IPS-NIHi11 (cell line): ENCODE measurements at places on chromosomes 2 and 18.

DNA sequence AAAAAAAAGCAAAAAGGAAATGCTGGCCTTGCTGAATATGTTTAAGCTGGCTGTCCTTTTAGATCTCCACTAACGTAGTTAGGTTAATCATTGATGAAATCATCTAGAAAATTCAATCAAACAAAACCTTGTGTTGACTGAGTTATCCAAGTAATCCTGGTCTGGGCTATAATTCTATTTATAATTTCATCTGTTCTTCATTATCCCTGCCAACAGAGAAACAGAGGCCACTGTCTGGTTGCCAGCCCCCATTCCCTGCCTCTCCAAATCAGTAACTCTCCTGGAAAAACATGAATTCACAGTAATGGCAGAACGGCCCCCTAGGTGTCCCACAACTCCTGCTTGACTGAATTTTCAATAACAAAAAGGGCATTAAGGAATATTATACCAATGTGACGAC, 24.6 kb downstream of the DOCK10 start:
- no peak for DNase-seq

GRCh38 chr2:184799379-184799778, 201.1 kb downstream of the ZNF804A start:
- DNase-seq: no peak

- no peak for DNase-seq
These were observed 4.3 kb downstream of the ENOSF1 start for GRCh38 chr18:708096-708495.

DNA sequence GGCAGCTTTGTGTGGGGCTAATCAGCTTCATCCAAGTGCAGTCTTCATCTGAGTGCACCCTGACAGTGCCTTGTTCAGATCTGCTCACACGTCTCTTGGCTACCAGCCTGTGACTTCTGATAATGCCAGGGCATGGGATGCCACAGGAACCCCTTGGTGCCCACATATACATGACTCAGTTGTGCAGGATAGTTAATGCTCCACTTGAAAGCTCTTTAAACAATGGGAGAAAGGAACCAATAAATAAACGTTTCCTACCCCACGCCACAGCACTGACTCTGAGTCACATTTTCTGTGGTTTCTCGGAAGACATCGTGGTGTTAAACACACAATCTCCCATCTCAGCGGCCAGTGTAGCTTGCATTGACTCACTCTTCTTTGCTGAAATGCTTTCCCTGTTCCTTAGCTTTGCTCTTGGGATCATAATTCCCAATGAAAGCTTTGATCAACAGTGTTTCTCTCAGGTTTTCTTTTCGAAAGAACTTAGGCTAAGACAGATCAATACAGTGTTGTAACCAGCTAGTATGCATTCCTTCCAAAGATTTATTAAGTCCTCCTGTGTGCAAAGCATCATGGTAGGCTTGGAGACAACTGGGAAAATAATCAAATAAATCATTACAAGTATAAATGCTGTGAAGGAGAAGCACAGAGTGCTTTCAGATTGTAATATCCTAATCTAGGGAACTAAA, 142.0 kb downstream of the COPS8 start:
- no peak for DNase-seq

DNA sequence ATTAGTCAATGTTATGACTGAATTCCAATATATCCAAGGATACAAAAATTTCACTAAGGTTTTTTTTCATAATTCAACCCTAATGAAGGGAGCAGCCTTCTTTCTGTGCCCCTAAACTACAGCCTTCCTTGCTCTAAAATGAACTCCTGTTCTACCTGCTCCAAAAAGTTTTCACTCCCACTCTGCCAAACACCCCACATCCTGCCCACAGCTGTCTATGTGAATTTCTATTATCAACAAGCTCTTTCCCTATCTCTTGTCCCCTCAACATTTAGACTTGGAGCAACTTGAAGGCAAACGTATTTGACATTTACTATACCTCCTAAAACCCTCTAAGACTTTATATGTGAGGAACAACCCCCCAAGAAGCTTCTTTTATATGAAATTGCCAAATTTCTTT, 2.5 kb downstream of the STAT4 start:
- DNase-seq: no peak

DNA sequence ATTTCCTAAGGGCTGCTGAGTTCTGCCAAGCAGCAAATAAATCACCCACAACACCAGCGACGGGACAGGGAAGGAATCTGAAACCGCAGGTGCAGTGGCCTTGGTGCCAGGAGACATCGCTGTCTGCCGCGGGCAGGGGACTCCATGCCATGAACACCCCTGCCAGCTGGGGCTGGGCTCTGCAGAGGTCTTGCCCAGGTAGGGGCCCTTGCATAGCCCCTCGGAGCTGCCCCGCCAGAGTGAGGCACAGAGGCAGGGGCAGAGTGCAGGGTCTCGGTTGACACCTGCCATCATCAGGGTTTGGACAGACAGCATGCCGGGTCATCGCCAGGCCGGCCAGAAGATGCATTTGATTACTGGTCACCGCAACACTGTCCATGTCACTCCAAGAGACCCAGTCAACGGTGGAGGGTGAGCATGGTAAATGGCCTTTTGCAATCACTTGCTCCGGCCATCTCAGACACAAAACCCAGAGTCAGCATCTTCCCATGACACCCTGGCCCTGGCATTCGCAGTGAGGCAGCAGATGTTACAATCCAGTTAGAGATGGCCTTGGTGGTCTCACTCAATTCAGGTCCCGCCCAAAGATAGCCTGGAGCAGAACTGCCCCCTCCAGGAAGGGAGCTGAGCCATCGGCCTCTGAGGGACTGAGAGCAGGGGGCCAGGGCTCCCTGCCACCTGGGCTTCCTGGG, 255.4 kb downstream of the NDUFA10 start:
- DNase-seq: no peak

DNA sequence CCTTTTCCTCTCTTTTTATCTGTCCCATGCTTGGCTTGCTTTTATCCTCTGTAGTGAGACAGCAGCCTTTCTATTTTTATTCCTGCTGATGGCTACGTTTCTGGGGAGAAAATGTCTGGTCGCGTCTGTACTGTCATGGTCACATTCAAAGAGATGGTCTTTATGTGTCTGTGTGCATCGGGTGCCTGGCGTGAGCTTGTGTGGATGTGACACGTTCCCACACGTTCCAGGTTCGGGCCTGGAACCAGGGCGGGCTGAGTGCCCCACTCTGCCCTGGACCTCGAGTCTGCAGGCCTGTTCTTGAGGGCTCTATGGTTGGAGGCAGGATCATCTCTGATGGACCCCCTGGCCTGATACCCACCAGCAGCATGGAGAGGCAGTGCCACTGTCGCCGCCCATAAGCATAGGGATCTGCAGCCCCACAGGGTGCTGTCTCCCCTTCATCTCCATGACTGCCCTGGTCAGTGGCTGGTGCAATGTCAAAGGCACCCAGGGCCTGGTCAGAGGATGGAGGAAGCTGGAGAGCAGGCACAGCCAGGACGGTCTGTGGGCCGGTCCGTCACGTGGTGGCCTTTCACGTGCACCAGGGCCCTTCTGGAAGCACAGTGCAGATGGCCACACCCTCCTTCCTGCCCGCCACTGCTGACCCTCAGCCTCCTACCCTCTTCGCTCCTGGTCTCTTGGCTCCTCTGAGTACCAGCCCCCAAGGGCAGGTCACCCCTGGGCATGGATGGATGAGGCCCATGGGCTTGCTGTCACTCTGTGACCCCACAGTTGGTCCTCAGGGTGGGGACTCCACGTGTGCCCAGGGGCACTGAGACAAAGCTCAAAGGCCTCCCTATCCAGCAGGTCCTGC, 149.2 kb upstream of the TWIST2 start:
- DNase-seq: no peak

DNA sequence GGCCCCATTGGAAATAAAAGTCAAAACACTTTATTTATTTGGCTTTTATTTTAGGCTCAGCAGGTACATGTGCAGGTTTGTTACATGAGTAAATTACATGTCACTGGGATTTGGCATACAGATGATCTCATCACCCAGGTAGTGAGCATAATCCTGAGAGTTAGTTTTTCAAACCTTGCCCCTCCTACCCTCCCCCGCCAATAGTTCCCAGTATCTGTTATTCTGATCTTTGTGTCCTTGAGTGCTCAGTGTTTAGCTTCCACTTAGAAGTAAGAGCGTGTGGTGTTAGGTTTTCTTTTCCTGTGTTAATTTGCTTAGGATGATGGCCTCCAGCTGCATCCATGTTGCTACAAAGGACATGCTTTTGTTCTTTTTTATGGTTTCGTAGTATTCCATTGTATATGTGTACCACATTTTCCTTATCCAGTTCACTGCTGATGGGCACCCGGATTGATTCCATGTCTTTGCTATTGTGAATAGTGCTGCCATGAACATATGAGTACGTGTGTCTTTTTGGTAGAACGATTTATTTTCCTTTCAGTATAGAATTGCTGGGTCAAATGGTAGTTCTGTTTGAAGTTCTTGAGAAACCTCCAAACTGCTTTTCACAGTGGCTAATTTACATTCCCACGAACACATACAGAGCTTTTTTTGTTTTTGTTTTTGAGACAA, 47.9 kb downstream of the ARMC9 start:
- DNase-seq: no peak

DNA sequence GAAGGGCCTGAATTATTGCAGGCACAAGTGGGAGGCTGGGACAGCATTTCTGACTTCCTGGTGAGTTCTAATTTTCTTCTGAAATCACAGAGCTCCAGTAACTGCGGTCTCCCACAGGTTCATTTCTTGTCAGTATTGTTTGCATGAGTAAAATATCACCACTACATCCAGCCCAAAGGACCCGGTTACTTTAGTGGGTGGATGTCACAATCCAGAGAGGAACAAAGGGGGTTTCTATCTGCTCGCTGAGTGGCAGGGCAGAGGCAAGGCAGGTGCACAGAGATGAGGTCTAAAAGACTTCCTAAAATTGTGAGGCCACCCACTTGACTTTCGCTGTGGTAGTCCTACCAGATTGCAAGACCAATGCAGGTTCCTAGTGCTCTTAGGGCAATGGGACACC, 800.4 kb upstream of the ID2 start:
- DNase-seq: no peak

DNA sequence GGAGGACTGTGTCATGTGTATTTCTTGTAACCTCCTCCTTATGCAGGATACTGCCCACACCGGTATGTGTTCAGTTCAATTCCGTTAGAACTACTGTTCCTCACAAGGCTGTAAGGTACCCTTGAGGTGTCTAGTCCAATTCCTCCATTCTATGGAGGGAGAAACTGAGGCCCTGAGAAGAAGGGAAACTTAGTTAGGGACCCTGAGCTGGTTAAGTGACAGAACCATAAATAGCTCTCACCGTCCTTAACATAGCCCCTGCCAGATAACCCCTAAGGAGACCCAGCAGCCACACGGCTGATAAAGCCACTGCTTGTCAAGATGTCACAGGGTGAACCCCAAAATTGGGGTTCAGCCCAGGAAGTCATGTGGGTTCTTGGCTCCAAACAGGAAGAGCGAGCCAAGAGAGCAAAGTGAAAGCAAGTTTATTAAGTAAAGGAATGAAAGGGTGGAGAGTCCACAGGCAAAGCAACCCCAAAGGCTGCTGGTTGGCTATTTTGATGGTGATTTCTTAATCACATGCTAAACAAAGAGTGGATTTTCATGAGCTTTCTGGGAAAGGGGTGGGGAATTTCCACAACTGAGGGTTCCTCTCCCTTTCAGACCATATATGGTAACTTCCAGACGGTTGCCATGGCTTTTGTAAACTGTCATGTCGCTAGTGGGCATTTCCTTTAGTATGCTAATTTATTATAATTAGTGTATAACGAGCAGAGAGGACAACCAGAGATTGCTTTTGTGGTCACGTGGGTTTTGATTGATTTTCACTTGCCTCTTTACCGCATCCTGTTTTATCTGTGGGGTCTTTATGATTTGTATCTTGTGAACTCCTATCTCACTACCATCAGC, 83.4 kb upstream of the RTN4 start:
- DNase-seq: peak; percentile 64

DNA sequence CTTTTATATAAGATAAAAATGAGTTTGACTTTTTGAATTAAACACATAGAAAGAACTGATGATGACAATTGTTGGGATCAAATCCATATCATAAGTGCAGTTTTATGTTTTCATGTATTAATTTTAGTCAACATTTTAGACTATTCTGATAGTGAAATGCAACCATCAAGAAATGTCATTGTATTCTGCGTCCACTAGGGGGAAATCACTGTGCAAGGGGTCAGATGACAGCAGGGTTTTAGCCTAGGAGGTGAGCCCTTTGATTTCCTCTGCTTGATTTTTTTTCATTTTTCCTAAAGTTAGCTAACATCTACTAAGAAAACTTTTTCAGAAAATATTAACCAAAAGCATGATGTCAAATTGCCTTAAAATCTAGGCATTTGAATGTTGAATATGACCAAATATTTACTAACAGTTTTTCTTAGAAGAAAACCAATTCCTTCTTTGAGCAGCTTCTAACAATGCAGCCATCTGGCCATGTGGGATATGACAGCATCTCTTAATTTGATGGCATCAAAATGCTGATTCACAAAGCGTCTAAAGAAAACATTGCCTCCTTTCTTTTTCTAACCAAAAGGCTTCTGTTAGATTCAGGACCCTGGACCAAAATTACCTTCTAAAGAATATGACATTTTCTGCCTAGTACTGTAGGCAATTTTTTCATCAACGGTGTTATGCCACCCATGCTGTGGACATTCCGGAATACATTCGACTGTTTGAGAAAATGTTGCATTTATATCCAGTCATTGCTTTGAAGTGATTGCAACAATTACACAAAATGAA, 141.5 kb downstream of the SPHKAP start:
- peak; percentile 47 for DNase-seq

DNA sequence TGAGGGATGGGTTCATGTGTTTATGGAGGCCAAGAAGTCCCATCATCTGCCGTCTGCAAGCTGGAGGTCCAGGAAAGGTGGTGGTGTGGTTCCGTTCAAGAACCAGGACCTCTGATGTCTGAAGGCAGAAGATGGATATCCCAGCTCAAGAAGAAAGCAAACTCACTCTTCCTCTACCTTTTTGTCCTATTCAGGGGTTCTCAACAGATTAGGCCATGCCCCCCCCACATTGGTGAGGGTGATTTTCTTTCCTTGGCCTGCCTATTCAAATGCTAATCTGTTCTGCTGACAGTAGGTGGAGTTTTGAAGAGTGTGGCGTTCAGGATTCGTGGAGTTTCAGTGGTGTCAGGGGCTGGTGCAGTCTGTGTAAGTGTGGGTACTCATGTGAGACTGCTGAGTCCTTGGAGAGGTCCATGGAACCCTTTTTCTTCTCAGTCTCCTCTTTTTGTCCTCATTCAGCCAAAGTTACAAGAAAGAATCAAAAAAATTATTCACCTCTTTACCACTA, 5.9 kb downstream of the MSL3B start:
- DNase-seq: no peak

DNA sequence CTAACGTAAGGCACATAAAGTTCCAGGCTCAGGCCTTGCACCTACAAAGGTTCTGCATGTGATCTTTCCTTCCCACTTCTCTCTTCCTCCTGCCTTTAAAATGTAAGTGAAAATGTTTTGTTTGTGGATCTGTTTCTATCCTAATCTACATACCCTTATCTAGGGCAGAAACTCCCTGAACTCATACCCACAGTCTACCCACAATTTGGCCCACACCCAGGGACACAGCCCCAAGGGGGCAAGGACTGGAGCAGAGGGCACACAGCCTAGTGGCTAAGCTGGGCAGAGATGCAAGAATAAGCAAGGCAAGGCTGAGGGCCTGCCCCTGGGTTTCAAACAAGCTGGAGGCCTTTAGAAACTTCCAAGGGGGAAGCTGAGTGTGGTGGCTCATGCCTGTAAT, 71.0 kb downstream of the HS1BP3 start:
- no peak for DNase-seq

GRCh38 chr2:99067871-99068625, 73.5 kb upstream of the C2orf15 start:
- no peak for DNase-seq

- no peak for DNase-seq
These were observed 60.3 kb upstream of the REL start for GRCh38 chr2:60821133-60821469.
